Stimulated activated CD4-positive, alpha-beta T cell treated with anti-CD3 and anti-CD28 coated beads, Interleukin-1b, Interleukin-23, amount 100 ng/mL, for 48 hours (primary cell): ENCODE measurements at places on chromosomes 6 and 20.

DNA sequence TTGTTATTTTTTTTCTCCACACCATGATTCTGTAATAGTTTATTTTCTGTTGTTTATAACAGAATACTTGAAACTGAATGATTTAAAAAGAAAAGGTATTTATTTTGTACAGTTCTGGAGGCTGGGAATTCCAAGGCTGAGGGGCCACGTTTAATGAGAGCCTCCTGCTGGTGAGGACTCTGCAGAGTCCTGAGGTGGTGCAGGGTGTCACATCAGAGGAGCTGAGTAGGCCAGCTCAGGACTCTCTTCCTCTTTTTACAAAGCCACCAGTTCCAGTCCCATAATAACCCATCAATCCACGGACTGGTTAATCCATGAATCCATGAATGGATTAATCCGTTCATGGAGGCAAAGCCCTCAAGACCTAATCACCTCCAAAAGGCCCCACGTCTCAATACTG is 71.6 kb downstream of the TFAP2A start:
- DNase-seq: no peak

- no peak for DNase-seq
Measured at GRCh38 chr20:595330-596308, 14.5 kb downstream of the TCF15 start.

GRCh38 chr6:46014046-46014445 is 1.6 kb downstream of the CLIC5 start:
- DNase-seq: no peak

DNA sequence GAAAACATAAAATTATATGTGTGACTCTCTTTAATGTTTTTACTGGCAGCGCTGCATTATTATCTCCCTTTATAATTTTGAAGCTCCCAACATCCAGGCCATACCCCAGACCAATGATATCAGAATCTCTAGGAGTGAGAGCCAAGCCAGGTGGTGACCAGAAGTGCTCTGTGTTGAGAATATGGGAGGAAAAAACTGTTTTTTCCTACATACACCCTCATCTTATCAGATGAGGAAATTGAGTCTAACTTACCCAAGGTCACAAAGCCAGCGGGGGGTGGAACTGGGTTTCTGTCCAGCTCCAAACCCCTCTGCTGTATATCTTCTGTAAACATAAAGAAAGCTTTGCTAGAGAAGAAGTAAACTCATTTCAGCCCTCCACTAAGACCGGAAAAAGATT is 42.5 kb downstream of the LY86 start:
- DNase-seq: no peak

DNA sequence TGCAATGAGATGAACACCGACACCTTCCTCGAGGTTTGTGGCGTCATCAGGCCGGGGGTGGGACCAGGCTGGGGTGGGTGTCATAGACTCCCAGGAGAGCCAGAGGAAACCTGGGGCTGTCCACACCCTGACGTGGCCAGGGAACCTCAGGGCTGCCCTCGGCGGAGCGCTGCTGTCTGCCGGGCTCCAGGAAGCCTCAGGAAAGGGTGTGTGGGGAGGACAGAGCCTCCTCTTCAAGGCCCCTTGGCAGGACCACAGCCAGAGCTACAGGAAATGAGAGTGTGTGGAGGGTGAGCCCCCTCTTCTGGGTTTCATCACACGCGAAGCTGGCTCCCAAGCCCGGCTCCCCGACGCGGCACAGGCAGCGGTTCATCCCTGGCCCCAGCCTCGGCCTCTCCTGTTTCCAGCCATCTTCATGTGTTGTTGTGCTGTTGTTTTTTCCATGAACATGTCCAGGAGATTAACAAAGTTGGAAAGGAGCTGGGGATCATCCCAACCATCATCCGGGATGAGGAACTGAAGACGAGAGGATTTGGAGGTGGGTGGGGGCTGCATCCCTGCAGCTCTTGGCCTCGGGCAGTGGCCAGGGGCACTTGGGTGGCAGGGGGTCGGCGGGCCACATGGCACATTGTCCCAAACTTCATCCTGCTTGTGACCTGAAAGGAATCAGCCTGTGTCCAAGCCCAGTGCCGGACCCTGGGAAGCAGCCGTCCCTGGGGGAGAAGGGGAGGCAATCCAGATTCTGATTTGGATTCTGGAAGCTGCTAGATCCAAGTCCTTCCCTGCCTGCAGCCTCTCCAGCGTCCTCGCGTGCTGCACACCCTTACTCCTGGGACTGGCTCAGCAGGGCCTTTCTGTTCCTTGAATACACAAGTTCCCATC is 6.4 kb downstream of the NPEPL1 start:
- DNase-seq: no peak

- DNase-seq: no peak
Measured at GRCh38 chr6:114955363-114955762, 612.5 kb upstream of the HS3ST5 start.

- no peak for DNase-seq
Measured at GRCh38 chr6:95266537-95267258, 310.6 kb upstream of the MANEA start.

DNA sequence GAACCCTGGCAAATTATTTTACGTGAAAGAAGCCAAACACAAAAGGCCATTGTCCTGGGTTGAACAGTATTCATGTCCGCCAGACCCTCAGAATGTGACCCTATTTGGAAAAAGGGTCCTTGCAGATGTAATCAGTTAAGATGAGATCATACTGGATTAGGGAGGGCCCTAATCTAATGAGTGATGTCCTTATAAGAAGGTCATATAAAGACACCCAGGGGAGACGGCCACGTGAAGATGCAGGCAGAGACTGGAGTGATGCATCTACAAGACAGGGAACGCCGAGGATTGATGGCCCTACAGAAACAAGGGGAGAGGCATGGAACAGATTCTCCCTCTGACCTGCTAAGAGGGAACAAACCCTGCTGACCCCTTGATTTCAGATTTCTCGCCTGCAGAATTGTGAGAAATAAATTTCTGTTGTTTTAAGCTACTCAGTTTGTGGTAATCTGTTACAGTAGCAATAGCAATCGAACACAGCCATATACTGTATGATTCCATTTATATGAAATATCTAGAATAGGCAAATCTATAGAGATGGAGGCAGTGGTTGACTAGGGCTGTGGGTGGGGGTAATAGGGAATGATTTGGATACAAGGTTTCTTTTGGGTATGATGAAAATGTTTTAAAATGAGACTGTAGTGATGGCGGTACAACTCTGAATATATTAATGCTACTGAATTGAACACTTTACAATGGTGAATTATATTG is 132.9 kb upstream of the NUP153 start:
- DNase-seq: no peak

DNA sequence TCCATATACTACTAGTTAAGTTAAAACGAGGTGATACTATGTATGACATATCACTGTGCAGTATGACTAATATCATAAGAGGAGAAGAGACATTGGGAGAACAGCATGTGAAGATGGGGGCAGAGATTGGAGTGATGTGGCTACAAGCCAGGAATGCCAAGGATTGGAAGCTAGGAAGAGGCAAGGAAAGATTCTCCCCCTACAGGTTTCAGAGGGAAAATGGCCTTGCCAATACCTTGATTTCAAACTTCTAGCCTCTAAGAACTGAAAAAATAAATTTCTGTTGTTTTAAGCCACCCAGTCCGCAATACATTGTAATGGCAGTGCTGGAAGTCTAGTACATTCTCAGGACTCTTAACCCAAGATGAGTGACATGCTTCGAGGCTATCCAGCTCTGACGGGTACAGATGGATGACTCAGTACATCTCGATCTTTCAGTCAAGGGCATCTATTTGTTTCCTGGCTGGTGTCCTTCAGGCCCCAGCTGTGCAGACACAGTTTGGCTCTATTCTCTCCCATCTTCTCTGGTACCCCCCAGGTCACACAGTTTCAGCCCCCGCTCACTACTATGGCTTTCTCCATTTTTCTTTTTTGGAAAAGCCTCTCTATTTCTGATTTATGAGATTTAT is 55.5 kb upstream of the THEMIS start:
- DNase-seq: no peak
